ENCODE measurements at places on chromosomes 4 and X.

DNA sequence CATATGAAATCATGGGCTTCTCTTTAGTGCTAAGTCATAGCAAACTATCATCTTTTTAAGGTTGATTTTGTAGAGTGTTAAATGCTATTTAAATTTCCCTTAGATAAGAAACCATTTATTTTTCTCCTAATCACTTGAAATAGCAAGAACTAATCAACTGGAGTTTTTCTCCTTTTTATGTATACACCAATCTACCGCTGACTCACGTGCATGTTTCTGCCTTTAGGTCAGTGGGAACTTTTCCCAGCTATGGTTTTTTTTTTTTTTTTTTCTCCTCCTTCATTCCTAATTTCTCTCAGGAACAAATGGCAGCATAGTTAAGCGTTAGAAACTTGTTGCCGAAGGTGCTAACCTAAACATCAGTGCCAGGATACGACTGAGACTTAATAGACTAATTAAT, 176.4 kb downstream of the BMPR1B start:
- no peak for DNase-seq

GRCh38 chr4:1232661-1233621, 16.0 kb downstream of the CTBP1 start:
- DNase-seq = no peak

DNA sequence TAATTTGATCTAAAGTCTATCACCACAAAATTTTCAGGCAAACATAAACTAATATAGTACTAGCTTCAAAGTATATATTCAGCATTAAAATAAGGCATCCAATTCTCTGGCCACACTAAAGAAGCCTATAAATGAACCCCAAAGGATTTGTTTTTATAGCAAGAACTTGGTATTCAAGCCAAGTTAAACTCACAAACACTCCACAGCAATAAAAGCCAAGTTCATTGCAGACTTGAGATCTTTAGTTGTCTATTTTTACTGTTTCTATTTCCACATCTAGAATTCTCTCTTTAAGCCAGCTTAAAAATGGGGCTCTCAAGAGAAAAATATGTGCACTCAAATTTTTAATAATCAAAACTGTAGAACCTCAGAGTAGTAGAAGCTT, 51.1 kb downstream of the WDFY3 start:
- DNase-seq = no peak

DNA sequence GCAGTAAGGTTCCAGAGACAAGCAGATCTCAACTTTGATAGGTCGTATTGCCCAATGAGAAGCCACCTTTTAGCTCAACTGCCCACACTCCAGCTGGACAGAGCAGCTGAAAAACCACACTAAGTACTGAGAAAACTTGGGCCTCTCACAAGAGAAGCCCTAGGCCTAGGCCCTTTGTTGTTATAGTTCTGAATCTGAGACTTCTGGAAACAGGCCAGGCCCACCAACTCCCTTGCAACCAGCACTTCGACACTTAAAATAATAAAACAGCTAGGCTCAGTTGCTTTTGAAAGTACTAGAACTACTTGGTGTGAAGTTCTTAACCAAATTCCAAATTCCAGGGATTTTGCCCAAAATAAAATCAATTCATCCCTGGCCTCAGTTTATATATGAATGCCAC, 13.5 kb upstream of the RTL5 start:
- no peak for DNase-seq

DNA sequence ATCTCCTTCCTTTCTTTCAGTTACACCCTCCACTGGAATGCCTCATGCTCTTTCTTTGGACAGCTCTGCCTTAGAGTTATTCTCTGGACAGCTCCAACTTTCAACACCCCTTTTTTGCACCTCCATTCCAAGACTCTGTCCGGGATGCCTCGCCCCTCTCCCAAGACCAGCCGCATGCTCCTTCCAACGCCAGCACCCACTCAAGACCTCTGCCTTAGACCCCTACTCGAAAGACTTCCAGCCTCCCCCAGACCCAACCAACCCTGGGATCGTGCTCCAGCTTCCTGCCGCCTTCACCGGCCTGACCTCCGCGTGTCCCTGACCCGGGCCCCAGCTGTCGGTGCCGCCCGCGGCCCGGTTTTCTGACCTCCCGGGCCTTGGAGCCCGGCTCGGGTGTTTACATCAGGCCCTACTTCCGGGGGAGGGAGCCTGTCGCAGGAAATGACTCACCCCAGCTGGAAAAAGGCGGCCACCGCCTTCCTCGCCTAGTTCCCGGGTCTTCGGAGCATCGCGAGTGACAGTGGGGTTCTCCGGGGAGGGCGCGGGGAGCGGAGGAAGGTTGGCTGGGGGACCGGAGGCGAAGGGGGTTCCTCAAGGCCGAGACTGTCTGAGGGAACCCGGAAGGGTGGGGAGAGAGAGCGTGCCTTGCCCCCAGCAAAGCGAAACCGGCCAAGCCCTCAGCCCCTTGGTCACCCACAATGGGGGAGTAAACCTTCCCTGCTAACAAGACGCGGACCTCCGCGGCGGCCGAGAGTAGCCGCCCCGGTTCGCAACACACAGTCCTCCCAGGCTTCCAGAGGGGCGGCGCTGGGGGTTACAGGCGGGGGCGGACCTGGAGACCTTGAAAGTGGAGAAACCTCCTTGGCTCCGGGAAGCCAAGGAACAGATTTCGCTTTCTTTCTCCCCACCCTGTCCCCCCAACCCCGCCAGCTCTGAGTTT, at the start of gene WDR45:
Gene WDR45, minus strand, starts transcription at position 399 of the 940 bp plus-strand sequence. CDS start 1,792 bp downstream, outside the sequence.
- peak; percentile 22 for DNase-seq

DNA sequence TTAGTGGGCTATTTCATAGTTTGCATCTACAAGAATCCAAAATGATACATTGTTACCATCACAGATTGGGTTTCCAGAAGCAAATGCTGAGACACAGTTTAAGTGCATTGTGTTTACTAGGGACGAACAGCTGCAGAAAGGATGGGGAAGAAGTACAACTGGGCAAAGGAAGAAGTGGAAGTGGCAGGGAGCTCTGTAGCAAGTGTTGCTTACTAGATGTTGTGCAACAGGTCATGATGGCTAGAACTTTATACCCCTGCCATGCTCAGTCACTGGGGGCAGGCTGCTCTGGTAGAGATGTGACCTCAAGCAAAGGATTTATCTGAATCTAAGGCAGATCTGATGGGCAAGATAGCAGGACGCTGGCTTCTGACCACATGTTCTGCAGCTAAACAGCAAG, 76.1 kb upstream of the EMCN start:
- no peak for DNase-seq

DNA sequence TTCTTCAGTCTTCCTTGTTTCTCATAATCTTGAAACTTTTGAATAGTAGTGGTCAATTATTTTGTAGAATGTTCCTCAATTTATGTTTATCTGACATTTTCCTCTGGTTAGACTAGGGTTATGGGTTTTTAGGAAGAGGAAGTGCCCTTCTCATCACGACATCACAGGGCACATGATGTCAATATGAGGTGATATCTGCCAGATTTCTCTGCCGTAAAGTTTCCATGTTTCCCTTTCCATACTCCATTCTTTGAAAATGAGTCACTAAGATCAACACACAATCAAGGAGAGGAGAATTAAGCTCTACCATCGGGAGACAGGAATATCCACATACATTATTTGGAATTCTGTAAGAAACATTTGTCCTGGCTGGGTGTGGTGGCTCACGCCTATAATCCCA, 28.4 kb downstream of the RP2 start:
- DNase-seq = no peak
